CD4-positive, alpha-beta T cell treated with Interleukin-1 beta for 1 hour (primary cell): ENCODE measurements at places on chromosomes 7 and 10.

DNA sequence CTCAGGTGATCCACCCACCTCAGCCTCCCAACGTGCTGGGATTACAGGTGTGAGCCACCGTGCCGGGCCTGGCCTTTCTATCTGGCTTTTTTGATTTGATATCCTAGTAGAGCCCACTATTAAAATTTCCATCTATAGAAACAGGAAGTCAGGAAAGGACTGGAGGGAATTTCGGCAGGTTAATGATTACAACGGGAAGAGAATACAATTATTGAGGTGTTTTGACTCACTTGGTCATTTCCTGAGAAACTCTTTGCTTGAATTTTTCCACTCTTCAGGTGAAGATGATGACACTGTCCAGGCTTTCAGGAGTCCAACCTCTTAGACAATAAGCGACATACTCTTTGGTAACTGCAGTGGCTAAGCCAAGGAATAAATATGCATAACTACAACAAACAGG lies 1.1 kb upstream of the MKLN1 start:
- DNase-seq, result no peak

- DNase-seq, result no peak
These were observed 94.9 kb upstream of the SKAP2 start for GRCh38 chr7:26959290-26959689.

DNA sequence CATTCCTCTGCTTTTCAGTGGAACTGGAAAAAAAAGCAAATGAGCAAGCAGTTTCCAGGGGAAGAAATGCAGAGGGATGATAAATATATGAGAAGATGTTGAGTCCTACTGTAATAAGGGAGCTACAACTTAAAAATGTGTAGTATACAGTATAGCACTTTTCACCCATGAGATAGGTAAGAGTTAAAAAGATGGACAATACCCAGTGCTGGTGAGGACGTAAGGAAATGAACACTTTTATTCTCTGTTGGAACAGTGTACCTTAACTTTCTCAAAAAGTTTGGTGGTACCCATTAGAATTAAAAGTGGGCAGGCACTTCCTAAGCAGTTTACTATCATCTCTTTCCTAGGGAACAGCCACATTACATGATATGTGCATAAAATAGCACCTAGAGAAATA lies 2.7 kb upstream of the FAM170B start:
- DNase-seq, result no peak

GRCh38 chr7:101488826-101489572 lies 126.3 kb downstream of the COL26A1 start:
- DNase-seq, result no peak

DNA sequence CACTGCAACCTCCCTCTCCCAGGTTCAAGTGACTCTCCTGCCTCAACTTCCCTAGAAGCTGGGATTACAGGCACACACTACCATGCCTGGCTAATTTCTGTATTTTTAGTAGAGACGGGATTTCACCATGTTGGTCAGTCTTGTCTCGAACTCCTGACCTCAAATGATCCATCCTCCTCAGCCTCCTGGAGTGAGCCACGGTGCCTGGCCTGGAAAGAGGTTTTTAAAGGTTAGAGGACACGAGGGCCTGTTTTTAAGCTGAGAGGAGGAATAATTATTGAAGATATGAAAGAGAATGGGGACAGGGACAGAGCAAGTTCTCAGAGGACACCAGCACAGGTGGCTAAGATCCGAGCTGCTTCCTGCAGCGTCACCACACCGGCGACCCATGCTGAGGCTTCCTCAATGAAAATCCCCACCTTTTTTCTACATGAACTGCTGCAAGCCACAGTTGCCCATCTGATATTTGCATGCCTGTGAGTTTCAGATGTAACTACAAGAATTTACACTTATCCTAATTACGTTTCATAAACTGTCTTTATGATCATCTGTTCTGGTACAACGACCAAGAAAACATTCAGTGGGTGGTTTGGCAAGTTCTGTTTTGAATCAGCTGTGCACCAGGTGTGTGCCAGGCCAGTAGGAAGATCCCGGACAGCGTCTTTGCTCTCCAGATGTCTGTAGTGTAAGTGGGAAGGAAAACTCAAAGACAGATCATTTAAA lies 76.0 kb downstream of the HIP1 start:
- no peak for DNase-seq
